ENCODE measurements at places on chromosomes 3 and 15.

- DNase-seq = no peak
Measured at GRCh38 chr15:74767167-74768098, 14.4 kb upstream of the CSK start.

GRCh38 chr15:40769274-40770146 is at the start of gene C15orf62:
Gene C15orf62, plus strand, starts transcription at chr15:40769980. Its CDS starts 516 bp downstream, at chr15:40770496.
- DNase-seq = peak; percentile 64

DNA sequence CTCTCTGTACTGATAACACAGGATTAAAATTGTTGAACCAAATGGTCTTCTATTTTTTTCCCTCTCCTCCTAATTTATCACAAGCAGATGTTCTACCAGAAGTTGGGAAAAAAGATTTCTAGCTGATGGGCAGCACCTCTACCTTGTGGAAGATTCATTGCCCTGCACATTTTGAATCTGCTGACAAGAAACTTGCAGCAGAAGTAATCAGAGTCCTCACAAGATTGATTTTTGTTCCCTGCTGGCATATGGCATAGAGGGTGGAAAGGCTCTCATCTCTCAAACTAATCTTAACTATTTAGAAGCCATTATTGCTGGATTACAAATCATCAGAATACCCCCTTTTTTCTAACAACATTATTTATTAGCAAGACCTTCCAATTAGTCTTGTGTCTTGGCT is 148.9 kb upstream of the MEIS2 start:
- no peak for DNase-seq

DNA sequence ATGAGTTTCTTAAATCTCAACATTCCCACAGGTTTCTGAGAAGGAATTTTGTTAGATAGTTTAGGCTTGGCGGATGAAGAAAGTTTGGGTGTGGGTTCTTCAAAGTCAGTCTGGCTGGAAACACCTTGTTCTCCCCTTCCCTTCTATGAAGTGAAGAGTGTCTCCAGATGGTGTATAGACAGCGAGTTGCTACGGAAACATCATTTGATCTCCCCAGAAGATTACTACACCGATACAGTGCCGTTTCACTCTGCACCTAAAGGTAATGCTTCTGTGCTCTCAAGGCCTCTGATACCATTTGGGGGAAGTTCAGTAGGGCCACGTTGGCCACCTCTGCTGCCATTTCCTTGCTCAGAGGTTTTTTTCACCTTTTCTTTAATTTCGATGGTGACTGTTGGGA is 20.6 kb downstream of the DLEC1 start:
- DNase-seq = no peak

DNA sequence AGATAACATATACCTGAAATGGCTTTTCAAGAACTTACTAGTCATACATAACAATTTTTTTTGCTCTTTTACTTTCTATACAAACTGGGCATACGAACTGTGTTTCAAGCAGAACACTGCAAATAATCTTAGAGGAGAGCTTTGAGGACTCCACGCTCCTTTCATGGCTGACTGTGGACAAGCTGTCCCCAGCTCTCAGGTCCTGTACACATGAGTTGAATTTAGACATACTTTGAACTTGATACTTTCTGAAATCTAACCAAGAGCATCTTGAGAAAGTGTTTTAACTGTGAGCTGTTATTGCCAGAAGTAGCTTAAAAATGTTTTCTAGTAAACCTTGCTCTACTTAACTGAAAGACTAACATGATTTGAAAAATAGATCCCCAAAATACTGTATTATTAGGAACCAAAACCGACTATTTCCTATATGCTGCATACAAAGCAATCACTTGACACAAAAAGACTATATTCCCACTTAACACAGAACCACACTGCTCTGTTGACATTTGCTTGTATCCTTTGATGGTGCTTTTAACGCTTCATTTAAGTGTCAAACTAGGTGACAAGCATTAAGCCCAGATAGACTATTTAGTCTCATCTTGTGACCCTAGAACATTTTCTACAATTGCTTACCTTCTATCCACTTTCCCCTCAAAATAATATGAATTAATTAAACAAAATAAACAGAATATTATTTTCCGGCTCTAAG is 755.8 kb downstream of the ROBO1 start:
- no peak for DNase-seq

- DNase-seq = peak; percentile 39
Measured at GRCh38 chr3:27729748-27730611, 7.9 kb upstream of the EOMES start.

GRCh38 chr15:38602910-38603670 is 38.5 kb upstream of the RASGRP1 start:
- DNase-seq = no peak

- peak; percentile 51 for DNase-seq
Measured at GRCh38 chr15:52567871-52568600, 794 bp downstream of the ARPP19 start.

- DNase-seq = no peak
Measured at GRCh38 chr3:48356419-48356818, 15.6 kb upstream of the FBXW12 start.

DNA sequence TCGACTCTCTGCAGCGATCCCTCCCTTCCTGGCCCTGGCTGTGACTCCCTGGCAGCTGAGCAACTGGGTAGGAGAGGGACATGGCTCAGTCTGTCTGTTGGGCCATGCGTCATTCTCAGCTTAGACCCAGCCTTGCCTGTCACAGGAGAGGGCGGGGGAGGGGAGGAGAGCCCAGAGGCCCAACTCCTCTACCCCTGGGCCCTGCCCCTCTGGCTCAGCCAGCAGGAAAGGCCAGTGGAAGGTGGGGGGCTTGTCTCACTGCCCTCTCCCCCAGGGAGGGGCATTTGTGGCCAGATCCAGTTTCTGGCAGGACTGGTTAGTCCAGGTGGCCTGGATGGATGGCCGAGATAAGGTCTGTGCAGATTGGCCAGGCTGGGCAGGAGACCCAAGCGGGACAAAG is 31.6 kb downstream of the DNAJB8 start:
- no peak for DNase-seq

DNA sequence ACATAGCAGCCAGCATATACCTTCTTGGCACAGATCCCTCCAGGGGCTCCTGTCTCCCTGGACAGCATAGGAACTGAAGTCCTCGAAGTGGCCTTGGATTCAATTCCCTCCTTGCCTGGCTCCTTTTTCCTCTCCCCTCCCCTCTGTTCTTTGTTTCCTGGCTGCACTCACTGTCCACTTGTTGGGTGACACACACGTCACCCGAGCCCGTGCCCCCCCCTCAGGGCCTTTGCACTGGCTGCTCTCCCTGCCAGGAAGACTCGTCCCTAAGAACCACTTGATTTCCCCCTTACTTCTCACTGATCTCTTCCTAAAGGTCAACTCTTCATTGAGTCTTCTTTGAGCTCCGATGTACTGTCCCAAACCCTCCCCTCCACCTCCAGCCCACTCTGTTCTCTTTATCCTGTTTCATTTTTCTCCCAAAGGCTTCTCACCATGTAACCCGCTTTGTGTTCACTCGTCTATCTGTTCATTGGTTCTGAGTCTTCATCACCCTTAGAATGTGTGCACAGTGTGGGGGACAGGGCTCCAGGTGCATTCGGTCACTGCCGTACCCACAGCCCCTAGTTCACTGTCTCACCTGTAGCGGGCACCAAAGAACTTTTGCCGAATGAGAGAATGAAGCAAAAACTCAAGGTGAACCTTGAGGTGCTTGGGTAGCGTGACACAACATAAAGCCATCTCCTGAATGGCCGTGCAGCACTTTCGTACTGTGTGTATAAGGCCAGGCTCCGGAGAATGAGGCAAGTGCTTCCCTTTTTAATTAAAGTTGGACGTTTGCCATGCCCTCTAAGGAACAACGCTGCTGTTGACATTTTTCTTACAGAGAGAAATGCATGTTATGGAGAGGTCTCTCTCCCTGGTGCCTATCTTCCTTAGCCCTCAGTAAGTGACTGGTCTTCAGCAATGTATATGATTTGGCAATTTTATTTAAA is 74.0 kb downstream of the CHRNA7 start:
- DNase-seq = no peak

- DNase-seq = no peak
Measured at GRCh38 chr15:65655457-65655856, 33.7 kb downstream of the SLC24A1 start.

GRCh38 chr15:96160800-96161199 is 169.7 kb upstream of the NR2F2 start:
- no peak for DNase-seq

DNA sequence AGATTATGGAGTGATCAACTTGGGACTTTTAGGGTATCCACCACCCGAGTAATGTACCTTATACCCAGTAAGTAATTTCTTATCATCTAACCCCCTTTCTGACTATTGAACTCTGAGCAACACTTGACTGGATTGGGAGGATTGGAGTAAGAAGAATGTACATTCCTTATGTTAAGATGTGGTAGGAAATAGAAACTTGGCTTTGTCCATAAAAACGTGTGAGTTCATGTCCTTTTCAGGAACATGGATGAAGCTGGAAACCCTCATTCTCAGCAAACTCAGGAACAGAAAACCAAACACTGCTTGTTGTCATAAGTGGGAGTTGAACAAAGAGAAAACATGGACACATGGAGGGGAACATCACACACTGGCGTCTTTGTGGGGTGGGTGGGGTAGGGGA is 112.3 kb downstream of the PTPRG start:
- no peak for DNase-seq

DNA sequence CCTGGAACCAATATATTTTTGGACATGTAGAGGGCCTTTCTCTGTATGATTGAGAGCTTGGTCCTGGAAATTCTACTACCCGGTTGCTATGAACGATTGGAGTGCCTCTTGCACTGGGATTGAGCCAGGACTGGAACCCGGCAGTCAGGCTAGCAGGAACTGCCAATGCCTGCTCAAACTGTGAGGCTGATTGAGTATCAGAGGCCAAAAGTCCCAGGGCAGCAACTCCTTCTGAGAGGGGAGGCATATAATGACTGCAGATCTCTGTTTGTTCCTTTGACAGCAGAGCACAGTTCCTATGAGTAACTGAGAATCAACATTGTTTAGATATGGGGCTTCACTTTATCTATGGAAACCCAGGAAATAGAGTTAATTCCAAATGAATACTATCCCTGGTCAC is 12.9 kb downstream of the IQCH start:
- no peak for DNase-seq

DNA sequence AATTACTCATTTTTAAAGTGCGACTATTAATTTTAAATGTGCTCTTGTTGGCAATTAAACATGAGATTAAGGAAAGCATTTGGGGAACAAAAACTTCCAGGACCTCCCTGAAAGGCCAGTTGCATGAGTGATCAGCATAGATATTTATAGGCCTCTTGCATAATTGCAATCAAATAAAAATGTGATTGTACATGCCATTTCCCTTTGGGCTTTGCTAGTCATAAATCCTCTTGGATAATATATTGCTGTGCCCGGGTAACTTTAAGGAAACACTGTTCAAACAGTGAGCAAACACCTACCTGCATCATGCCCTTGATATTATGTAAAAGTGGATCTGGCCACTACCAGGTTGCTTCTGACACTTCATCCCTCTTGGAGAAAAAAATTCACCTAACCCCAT is 239.1 kb downstream of the MCTP2 start:
- DNase-seq = no peak

- no peak for DNase-seq
Measured at GRCh38 chr15:90286678-90287077, 21.2 kb downstream of the NGRN start.

- no peak for DNase-seq
Measured at GRCh38 chr15:91468871-91469580, 369.0 kb downstream of the SV2B start.

- no peak for DNase-seq
Measured at GRCh38 chr15:76391847-76392246, 55.3 kb downstream of the ISL2 start.

GRCh38 chr3:69370156-69370883 is 15.6 kb downstream of the FRMD4B start:
- DNase-seq = no peak

GRCh38 chr15:98002419-98002818 is 41.9 kb downstream of the ARRDC4 start:
- DNase-seq = no peak

GRCh38 chr3:196711838-196712513 is at the start of the genes CEP19 and PIGX:
Gene CEP19, minus strand, starts transcription at chr3:196712250. Its CDS starts 3,593 bp downstream, at chr3:196708657.
Gene PIGX, plus strand, starts transcription at chr3:196712377.
- DNase-seq = peak; percentile 96

- DNase-seq = no peak
Measured at GRCh38 chr3:133040696-133041523, 2.7 kb downstream of the TMEM108 start.
